ENCODE measurements at places on chromosomes 11 and 22.

GRCh38 chr11:10481560-10482349, 26.7 kb downstream of the AMPD3 start:
- DNase-seq: no peak

DNA sequence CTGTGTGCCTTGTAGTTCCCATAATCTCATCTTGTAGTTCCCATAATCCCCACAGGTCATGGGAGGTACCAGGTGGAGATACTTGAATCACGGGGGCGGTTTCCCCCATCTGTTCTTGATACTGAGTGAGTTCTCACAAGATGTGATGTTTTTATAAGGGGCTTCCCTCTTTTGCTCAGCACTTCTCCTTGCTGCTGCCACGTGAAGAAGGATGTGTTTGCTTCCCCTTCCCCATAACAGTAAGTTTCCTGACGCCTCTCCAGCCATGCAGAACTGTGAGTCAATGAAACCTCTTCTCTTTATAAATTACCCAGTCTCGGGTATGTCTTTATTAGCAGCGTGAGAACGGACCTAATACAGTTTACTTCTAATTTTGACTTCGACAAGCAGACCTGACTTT, 14.0 kb upstream of the SMIM38 start:
- DNase-seq: no peak

GRCh38 chr11:2992997-2993325, 832 bp upstream of the NAP1L4 start:
- no peak for DNase-seq

DNA sequence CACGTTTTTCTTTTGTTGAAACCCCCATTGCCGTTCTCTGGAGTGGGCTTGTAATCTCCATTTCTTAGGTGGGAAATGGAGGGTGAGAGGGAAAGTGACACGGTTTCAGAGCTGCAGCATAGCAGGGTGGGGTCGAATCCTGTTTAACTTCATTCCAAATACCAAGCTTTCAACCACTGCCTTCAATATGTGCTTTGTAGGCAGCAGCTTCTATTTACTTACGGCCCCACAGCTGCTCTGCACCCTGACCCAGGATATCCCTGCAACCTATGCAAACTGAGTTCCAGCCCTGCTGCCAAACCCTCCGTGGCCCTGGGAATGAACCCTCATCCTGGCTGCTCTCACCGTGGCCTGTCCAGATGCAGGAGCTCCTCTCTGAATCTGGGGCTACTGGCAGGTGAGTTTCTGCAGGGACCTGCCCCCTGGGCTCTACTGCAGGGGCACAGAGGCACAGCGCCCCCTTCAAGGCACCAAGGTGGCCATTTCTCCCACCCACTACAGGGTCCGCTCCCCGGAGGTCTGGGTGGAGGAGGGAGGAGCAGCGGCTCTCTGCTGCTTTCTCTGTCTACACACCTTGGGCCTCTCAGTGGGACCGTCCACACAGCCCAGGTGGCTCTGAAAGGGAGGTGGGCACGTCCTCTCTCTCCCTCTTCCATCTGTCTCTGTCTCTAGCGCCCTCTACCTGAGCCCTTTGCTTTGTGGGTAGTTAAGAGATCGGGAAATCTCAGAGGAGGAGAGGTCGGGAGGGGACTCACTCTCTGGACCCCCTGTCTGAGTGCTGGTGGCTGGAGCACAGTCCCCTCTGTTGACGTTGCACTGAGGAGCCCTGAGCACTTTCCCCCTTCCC, 279.1 kb downstream of the BRD1 start:
- DNase-seq: no peak

- DNase-seq: peak; percentile 94
These were observed 70.2 kb upstream of the EED start for GRCh38 chr11:86174101-86175046.

- no peak for DNase-seq
These were observed 92.0 kb upstream of the ISX start for GRCh38 chr22:34973926-34974325.

- DNase-seq: no peak
These were observed 8.2 kb downstream of the PTH start for GRCh38 chr11:13487661-13488030.

DNA sequence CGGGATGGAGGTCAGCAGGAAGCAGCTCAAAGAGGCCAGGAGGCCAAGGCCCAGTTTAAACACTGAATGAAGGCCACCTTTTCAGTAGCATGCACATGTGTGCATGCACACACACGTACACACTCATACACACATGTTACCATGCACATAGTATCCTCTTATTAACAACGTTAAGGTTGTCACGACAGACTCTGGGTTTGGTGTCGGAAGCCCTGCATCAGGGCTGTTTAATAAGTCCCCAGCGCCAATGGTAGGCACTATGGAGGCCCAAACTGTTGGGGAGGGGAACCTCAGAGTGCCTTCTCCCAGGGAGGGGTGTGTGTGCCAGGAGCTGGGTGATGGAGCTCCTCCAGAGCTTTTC, 39.5 kb upstream of the ADA2 start:
- no peak for DNase-seq

- no peak for DNase-seq
These were observed 27.5 kb downstream of the MAML2 start for GRCh38 chr11:96315476-96315875.

- no peak for DNase-seq
These were observed 3.5 kb upstream of the FOSL1 start for GRCh38 chr11:65903715-65904114.

- no peak for DNase-seq
These were observed 28.5 kb downstream of the RSPH14 start for GRCh38 chr22:23113067-23113846.

DNA sequence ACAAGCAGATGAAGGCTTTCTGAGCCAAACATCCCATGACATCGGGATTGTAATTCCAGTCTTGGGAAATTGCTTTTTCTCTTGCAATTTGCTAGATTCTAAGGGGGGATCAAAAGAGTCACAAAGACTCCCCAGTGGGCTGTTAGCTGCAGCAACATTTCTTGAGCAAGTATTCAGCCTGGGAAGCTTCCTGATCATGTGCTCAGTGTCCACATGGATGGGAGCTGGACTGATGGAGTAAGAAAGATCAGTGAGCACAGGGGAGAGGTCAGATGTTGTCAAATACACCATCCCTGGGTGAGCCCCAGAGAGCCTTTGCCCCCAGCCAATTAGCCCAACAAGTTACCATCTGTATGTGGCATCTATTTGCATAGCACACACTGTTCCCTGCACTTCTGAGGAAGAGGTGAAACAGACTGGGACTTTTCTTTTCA, 10.2 kb upstream of the GRK3 start:
- no peak for DNase-seq

- DNase-seq: no peak
These were observed 76.8 kb downstream of the MORC2 start for GRCh38 chr22:30891781-30892180.

DNA sequence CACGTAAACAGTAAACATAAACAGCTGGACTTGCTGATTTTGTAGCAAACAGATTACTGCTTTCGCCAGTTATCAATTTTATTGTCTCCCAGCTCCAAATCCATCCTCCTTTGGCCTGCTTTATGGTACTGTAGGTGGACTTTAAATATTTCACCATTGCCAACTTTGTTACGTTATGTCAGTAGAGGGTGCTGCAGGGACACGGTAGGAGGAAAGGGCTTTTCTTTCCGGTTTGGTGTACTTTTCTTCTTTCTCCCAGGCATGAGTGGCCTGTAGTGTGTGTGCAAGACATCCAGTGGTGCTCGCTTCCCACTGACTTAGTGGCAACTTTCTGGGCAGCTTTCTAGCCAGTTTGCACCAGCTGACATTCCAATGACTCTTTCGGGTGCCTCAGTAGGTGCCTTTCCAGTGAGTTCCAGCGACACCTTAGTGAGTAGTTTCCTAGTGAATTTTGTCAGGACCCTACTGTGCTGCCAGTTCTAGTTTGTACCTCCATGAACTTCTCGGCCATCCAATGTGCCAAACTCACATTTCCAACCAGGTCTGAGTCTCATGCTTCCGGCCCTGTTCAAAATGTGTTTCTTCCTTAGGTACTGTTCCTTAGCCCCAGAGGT, 267.6 kb upstream of the TENM4 start:
- DNase-seq: no peak

GRCh38 chr11:8013833-8014232, 26.7 kb downstream of the EIF3F start:
- DNase-seq: no peak

GRCh38 chr11:64969209-64969608, 2.7 kb downstream of the MAJIN start:
- no peak for DNase-seq

GRCh38 chr22:49566693-49567092, 261.0 kb downstream of the BRD1 start:
- DNase-seq: no peak

GRCh38 chr11:69060806-69061712, 12.3 kb downstream of the TPCN2 start:
- DNase-seq: no peak

GRCh38 chr22:47329727-47330650, 567.5 kb downstream of the TBC1D22A start:
- DNase-seq: no peak

- DNase-seq: no peak
These were observed 34.6 kb downstream of the BBOX1 start for GRCh38 chr11:27075192-27075591.

DNA sequence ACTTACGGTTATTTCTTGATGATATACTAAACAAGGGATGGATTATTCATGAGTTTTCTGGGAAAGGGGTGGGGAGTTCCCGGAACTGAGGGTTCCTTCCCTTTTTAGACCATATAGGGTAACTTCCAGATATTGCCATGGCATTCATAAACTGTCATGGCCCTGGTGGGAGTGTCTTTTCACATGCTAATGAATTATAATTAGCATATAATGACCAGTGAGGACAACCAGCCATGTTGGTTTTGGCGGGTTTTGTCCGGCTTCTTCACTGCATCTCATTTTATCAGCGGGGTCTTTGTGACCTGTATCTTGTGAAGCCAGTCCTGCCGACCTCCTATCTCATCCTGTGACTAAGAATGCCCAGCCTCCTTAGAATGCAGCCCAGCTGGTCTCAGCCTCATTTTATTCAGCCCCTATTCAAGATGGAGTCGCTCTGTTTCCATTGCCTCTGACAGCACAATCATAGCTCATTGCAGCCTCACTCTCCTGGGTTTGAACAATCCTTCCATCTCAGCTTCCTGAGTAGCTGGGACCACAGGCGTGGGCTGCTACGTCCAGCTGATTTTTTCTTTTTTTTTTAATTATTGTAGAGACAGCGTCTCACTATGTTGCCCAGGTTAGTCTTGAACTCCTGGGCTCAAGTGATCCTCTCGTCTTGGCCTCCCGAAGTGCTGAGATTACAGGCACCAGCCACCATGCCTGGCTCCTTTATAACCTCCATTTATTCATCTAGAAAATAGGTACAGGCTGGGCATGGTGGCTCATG, 52.6 kb upstream of the EMID1 start:
- DNase-seq: no peak

GRCh38 chr22:50544746-50545253, 899 bp upstream of the KLHDC7B start:
- DNase-seq: no peak

DNA sequence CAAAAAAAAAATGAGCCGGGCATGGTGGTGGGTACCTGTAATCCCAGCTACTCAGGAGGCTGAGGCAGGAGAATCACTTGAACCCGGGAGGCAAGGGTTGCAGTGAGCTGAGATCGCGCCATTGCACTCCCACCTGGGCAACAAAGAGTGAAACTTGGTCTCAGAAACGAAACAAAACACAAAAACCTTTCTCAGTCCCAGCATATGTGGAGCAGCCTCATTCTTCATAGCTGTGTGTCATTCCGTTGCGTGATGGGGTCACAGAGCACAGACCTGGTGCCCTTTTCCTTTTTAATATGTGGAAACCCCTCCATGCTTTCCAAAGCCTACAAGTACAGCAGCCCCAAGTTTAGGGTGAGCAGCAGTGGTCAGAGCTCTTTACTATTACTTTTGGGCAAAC, 13.7 kb downstream of the PEX26 start:
- DNase-seq: no peak

DNA sequence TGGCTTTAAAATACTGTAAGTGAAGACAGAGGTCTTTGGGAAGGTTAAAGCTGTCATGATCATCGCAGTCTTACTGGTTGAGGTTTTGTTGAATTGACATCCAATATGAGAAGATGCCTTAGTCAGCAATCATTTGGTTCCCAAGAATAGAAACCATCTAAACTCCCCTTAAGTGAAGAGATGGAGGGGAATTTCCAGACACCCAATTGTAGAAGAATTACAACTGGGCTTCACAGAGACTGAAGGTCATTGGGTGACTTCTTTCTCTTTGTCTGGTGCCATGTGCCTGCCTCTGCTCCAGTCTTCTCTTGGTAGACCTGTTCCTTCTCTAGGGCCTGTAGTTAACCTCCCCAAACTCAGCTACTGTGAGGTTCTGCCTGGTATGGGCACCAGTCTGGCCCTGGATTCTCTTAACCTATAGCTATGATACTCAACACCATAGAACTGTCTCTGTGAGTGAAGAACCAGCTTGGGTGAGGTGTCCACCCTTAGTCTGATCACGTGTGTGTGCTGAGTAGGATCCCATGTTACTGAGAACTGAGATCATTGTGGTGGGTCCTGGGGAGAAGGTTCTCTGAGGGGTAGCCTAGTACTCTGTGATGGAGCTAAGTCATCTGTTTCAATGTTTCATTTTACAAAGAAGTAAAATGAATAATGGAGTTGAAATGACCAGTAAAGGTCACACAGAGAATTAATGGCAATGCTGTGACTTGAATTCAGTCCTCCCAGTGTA, 182.5 kb downstream of the CSNK2A3 start:
- no peak for DNase-seq
